HepG2 (cell line): ENCODE measurements at places on chromosomes 2 and 18. TPM values are rescaled to one million over a fixed set of nuclear protein-coding genes. Genes with fewer than 3 reads are reported as not detected.

STARD7 gene
- total RNA-seq: 300 and 332 TPM in 2 replicates

TM4SF20 gene
- not detected in 2 replicates for total RNA-seq

ERICH2 gene
- not detected in 2 replicates for total RNA-seq

DNA sequence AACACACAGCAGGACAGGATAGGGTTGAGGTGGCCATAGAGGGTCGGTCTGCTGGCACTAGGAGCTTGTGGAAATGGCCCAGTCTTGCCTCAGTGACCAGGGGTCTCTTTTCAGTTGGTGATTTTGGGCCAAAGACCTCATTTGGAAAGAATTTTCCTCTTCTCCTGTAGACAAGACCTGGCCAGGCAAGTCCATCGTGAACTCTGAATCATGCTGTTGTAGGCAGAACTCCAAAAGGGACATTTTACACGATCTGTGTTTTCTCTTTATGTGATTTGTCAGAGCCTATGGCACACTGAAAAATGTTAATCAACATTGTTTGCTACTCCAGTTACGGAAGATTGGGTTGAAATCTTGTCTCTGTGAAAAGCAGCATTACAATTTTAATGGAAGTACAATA lies 126.1 kb upstream of the PXDN start:
- H3K4me1 ChIP-seq: no peaks in the 10 kb centered on the region
- H3K36me3 ChIP-seq: no peaks in the 10 kb centered on the region
- H3K4me3 ChIP-seq: no peak overlapping the region
- no peak overlapping the region for H3K27ac ChIP-seq

DNA sequence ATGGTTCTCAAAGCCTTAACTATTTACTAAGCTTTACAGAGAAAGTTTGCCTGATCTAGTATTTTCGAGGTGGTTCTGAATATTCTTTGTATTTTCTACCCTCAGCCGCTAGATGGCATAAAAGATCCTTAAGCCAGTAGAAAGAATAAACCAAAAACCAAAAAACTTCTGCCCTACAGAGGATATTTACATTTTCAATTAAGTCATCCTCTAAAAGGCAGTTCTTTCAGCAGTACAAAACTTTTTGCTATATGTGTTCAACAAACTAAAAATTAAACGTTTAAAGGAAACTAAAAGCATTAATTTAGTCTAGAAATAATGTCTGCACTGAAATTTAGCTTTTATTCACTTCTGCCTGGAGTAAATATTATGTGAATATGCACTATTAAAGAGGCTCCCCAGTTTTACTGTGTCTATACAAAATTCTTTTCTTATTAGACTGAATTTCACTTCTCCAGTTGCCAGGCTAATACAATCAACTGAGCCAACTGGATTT lies 297.5 kb downstream of the PIEZO2 start:
- H3K4me3 ChIP-seq: no peak overlapping the region
- H3K36me3 ChIP-seq: peaks cover 2% of the 10 kb centered on the region; the same call in 1 of the 3 replicates
- peaks cover 28% of the 10 kb centered on the region for H3K4me1 ChIP-seq
- no peaks in the 10 kb centered on the region; the same call in 1 of the 2 replicates for H3K27me3 ChIP-seq
- DNase-seq: peak; percentile 57

DNA sequence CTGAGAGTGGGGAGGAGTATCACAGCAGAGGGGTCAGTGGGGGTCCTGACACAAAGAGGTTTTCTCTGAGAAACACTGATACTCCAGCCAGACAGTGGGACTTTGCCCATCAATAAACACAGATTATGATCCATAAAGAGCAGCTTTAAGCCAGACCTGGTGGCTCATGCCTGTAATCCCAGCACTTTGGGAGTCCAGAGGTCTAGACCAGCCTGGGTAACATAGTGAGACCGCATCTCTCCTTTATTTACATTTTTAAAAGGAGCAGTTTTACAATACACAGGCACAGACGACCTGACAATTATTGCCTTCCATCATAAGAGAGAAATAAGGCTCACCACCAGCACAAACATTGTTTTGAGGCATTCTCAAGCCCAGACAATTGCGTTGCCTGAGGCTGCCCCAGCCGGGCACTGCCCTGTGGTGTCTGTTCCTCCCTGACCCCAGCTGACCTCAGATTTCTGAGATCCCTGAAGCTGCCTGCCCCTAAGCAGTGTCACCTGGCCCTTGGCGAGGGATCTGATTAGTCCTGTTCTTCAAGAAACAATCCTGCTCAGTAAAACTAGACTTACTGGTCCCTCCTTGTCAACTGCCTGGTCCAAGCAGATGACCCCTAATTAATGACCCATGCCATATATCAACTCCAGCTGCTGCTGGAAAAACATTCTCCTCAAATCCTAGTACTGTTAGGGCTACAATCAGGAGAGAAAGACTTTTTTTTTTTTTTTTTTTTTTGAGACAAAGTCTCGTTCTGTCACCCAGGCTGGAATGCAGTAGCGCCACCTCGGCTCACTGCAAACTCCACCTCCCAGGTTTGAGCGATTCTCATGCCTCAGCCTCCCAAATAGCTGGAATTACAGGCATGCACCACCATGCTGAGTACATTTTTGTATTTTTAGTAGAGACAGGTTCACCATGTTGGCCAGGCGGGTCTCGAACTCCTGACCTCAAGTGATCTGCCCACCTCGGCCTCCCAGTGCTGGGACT lies 59.4 kb upstream of the SOS1 start:
- H3K4me3 ChIP-seq: no peak overlapping the region
- H3K36me3 ChIP-seq: no peaks in the 10 kb centered on the region
- peaks cover 18% of the 10 kb centered on the region for H3K4me1 ChIP-seq
- no peaks in the 10 kb centered on the region for H3K27me3 ChIP-seq

DNA sequence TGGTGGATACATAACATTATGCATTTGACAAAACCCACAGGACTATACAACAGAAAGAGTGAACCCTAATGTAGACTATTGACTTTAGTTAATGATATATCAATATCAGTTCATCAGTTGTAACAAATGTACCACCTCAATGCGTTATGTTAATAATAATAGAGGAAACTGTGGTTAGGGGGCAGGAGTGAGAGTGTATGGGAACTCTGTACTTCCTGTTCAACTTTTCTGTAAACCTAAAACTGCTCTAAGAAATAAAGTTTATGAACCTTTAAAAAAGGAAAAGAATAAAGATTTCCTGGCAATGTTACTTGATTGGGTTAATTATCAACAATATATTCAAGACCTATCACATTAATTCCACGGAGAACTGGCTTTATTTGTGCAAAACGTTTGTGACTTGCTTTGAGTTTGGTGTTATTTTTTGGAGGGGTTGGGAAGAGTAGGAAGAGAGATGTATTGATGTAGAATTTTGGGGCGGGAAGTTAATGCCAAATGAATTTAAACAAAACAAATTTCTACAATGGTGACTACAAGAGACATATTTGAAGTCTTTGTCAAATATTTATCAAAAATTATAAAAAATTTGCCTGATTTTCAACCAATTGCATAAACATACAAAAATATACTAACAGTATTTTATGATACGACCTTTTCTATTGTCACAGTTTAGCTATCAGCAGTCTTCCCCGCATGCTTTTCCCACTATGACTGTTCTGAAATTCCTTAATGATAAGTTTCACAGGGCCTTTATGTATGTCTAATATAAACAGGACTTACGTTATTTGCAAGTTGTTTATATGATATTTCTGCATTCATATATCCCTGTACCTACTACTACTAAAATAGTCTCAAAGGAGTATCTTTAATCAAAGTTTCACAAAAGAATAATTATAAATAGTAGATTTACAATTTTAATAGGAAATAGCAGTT lies 2.1 kb upstream of the RTN4 start:
- no peaks in the 10 kb centered on the region for H3K36me3 ChIP-seq
- peak overlapping the region; percentile 97; the same call in 1 of the 2 replicates for H3K4me3 ChIP-seq
- no peak overlapping the region for H3K27ac ChIP-seq
- DNase-seq: no peak

- no peak for DNase-seq
- no peaks in the 10 kb centered on the region for H3K4me1 ChIP-seq
- H3K27me3 ChIP-seq: no peaks in the 10 kb centered on the region
- no peak overlapping the region for H3K27ac ChIP-seq
These were observed 1603.3 kb upstream of the ZEB2 start for GRCh38 chr2:146123256-146123655.

GRCh38 chr2:47534179-47534919 lies 131.4 kb downstream of the MSH2 start:
- H3K4me3 ChIP-seq: no peak overlapping the region
- no peaks in the 10 kb centered on the region for H3K36me3 ChIP-seq
- DNase-seq: no peak
- no peak overlapping the region for H3K27ac ChIP-seq

GRCh38 chr2:13135369-13135768 lies 418.6 kb downstream of the TRIB2 start:
- DNase-seq: no peak
- no peaks in the 10 kb centered on the region for H3K27me3 ChIP-seq
- H3K36me3 ChIP-seq: no peaks in the 10 kb centered on the region
- no peaks in the 10 kb centered on the region for H3K4me1 ChIP-seq

DNA sequence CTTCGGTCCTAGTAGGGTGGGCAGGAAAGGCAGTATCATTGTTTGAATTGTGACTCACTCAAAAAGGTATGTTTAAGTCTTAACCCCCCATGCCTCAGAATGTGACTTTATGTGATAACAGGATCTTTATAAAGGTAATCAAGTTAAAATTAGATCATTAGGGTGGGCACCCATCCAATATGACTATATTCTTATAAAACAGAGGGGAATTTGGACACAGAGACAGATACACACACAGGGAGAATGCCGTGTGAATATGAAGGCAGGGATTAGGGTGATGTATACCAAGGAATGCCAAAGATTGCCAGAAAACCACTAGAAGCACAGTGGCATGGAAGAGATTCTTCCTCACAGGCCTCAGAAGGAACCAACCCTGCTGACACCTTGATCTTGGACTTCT lies 281.8 kb downstream of the CLIP4 start:
- no peak overlapping the region for H3K27ac ChIP-seq
- DNase-seq: no peak
- H3K4me3 ChIP-seq: no peak overlapping the region
- H3K27me3 ChIP-seq: peaks cover 10% of the 10 kb centered on the region; the same call in 1 of the 3 replicates
